ENCODE measurements at places on chromosomes 2 and 18.
A peak's percentile ranks its signal among the peaks of the same experiment; 100 is the strongest.

DNA sequence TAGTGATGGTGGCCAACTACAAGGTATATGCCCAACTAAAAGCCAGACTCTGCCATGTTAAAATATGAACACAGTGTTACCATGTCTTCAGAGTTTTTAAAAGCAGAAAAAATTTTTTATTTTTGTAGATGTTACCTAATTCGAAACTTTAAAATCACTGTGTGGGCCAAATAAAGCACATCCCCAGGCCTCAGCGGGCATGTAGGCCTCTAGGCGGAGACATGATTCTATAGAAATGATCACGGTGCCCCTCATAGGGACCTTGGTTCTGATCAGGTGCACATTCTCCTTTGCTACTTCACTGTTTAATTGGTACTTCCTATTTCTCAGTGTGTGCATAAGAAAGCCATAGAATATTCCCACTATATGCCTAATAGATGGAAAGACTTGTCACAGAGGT is 349.2 kb downstream of the XIRP2 start:
- no peak for DNase-seq

DNA sequence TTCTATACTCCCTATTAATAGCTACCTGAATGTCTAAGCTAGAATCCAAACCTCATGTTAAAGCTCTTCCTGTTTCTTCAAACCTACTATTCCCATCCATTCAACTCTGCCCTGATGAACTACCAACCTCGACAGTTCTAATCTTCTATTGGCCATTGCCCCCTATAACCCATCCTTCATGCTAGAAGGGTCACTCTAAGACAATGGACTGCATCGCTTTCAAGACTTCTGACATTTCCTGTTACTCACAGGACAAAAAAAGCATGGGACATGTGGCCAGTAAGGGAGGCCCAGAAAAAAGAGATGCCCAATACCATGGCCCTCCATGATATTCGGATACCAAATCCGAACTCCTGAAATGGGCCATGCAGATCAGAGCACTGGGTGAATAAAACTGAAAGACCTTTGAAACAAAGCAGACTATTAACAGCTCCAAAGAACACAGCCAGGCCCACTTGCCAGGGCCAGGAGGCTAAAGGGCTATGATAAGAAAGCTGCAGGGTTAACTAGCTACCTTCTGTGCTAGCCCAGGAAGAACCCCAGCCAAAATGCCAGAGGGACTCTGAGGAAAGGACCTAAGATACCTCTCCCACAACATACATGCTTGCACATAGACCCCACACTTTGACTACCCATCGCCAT is 4.5 kb downstream of the B4GALT6 start:
- no peak for DNase-seq

DNA sequence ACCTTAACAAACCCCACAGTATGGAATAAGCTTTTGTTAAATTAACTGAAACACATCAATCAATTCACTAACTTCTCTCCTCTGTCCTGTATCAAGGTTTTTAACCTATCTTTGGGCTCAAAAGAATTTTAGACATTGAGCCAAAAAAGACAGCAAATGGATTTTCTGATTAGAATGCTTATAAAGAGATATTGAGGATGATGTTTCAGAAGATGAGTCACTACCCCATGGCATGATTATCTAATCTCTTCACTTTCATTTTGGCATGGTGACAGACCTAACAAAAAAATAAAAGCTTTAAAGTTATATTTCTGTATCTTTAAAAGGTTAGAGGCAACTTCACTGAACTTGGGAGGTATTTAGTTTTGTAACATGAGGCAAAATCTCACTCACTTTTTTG is 55.5 kb downstream of the SGPP2 start:
- DNase-seq = peak; percentile 5

GRCh38 chr2:140383781-140384180 is 1603.6 kb upstream of the NXPH2 start:
- DNase-seq = no peak

GRCh38 chr18:22813648-22814328 is 119.3 kb upstream of the RBBP8 start:
- no peak for DNase-seq

DNA sequence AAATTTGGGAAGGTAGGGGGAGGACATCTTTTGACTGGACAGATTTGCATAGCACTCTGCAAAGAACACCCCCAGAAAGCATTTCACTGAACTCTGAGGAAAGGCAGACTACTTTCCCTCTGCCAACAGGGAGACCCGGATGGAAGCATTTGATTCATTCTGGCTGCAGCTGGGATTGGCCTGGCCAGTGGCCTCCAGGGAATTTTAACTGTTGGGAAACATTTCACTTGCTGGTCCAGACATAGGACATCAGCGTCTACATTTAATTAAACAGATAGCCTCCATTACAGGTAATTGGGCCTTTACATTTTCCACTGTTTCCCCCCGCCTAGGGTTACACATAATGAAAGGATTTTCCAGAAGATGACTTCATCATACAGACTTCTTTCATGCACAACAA is 92.8 kb downstream of the MARCHF4 start:
- no peak for DNase-seq

DNA sequence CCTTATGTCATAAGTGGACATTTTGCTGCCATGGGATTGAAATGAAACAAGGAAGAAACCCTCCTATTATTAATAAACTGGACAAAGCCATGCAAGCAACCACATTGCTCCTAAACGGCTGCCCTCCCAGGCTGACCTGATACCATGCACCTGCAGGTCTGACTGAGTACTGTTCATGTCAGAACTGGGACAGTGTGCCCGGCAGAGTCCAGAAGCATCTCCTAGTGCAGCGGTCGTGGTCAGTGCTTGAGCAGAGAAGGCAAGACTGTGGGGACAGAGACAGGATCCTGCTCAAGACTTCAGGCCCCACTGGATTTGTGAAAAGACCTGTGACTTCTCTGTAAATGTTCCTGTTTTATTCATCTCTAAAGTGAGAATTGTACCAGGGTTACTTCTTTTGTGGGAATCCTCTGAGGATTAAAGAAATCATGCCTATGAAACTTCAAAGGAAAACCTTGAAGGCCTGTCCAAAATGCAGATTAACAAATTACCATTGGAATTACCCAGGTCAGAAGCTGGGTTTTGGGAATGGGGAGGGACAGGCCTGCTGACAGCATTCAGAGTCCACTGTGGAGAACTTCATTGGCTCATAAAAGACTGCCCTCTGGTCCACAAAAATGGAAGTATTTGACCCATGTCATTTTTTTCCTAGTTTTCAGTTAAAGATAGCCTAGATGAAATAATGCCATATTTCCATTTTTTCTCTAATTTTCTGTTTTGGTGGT is 13.9 kb downstream of the RNF144A start:
- DNase-seq = no peak

DNA sequence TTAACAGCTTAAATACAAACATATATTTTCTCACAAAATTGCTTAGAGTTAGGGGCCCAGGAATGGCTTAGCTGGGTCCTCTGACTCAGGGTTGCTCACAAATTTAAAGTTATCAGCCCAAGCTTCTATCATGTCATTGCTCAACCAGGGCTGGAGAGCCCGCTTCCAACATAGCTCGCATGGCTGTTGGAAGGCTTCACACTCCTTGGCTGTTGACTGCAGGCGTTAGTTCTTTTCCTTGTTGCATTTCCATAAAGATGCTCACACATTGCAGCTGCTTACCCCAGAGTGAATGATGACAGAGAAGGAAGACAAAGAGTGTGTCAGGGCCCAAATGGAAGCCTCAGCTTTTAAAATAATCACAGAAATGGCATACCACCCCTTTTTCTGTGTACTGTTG is 62.9 kb upstream of the TFPI start:
- DNase-seq = no peak

- no peak for DNase-seq
Measured at GRCh38 chr2:51918113-51918512, 886.2 kb upstream of the NRXN1 start.

DNA sequence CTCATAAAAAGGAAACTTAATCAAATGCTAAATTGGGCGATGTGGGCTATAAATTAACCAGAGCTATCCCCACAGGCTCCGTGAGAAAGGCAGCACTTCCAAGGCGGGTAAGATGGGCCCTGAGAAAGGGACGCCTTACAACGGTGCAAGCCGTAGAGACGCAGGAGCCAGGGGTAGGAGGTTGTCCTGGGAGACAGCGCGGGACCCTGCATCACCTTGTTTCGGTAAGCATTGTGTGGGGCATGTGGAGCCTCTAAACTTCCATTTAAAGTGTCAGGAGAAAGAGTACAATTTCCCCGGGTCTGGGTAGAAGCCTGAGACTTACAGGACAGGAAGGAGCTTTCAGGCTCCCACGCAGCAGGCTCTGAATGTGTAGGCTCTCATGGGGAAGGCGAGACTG is 1.2 kb upstream of the PER2 start:
- no peak for DNase-seq

DNA sequence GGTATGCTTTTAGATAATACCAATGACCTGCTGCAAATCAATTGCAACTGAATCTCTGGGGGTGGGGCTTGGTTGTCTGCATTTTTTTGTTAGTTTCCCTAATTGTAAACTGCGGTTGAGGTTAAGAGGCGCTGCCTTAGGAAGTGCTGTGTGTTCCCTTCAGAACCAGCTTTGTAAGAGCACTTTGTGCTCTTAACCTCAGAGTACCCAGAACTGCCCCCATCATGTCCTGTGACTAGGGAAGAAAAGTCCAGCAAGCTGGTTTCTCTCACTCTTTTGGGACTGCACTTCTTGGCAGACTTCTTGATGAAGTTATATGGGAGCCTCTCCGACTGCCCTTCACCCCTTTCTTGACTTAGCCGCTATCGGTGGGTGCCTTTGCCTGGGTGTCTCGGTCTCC is 245.5 kb upstream of the CXCR4 start:
- no peak for DNase-seq

DNA sequence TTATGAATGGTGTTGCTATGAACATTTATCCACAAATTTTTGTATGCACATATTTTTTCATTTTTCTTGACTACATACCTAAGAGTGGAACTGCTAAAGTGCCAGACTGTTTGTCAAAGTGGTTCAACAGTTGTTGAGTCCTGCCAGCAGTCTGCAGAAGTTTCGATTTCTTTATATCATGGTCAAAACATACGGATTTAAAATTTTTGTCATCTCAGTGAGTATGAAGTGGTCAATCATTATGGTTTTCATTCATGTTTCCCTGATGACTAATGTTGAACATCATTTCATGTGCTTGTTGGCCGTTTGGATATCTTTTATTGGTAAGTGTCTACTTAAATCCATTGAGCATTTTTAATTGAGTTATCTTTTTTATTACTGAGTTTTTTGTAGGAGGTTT is 39.2 kb downstream of the CCDC138 start:
- DNase-seq = no peak

GRCh38 chr2:208285853-208286252 is 19.8 kb downstream of the PIKFYVE start:
- DNase-seq = no peak

- DNase-seq = peak; percentile 97
Measured at GRCh38 chr2:86038291-86039081, 67.2 kb downstream of the POLR1A start.

- no peak for DNase-seq
Measured at GRCh38 chr2:70199320-70199864, 8.6 kb upstream of the C2orf42 start.

GRCh38 chr2:9434489-9434888 is 11.0 kb downstream of the CPSF3 start:
- no peak for DNase-seq

- DNase-seq = no peak
Measured at GRCh38 chr2:42598656-42599055, 30.2 kb downstream of the MTA3 start.

- DNase-seq = no peak
Measured at GRCh38 chr2:42937171-42937875, 144.9 kb upstream of the HAAO start.

GRCh38 chr18:79819064-79819967 is 21.6 kb downstream of the KCNG2 start:
- DNase-seq = no peak

GRCh38 chr2:77147153-77147552 is 375.0 kb downstream of the LRRTM4 start:
- no peak for DNase-seq

DNA sequence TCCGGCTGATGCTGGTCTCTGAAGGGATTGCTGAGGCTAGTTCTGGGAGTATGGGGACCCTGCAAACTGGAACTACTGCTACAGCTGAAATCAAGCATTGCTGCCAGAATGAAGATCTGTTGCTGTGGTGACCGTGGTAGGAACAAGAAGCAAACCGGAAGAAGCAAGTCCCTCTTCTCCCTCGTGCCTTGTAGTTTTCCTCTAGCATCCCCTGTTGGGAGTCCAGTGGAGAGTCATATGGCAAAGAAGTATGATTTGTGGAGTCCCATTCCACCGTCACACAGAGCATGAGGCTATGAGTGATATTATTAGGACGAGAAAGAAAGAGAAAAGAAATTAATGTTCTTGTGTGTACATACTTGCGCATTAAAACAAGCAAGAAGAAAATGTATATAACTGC is 138.8 kb upstream of the SP5 start:
- DNase-seq = no peak

- no peak for DNase-seq
Measured at GRCh38 chr2:162025121-162025911, 48.7 kb downstream of the DPP4 start.

DNA sequence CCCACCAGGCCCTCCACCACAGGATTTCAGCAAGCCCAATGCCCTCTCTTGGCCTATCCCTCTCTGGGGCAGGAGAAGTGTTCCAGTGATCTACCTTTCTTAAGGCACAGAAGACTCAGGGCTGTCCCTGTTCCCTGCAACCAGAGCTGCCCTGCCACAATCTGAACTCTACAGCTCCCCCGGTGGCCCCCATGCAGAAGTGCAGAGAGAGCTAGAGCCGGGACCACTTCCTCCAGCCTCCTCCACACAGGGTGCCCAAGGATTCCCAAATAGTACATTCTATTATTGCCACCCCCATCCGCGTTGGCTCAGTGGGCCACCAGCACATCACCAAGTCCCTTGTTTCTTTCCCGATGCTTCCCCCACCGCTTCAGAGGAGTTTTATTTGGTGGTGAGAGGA is 114.8 kb upstream of the PTPRM start:
- DNase-seq = no peak

DNA sequence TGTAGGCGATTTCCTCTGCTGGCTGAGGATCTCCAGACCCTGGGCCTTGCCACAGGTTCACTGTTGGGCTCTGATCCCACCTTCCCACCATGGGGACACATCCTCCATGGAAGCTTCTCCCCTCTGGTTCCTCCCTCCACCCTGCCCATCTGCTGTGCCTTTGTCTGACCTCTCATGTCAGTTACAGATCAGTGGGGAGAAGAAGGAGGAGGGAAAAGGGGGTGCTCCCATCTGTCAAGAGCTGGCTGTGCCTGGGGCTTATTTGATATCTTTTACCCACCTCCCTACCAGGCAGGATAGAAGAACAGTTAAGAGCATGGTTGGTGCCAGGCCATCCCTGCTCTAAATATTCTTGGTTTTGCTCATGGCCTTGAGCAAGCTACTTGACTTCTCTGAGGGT is 12.3 kb upstream of the DNAJB2 start:
- DNase-seq = no peak
